ENCODE measurements at places on chromosomes 3 and 15. TPM values are rescaled to one million over a fixed set of nuclear protein-coding genes. Genes with fewer than 3 reads are reported as not detected.

The GADL1 gene
- total RNA-seq = not detected

The C3orf20 gene
- not detected for total RNA-seq

The BNC1 gene
- total RNA-seq = not detected

The STRIT1 gene
- total RNA-seq = not detected

The IGSF11 gene
- 0.09 TPM for total RNA-seq

DNA sequence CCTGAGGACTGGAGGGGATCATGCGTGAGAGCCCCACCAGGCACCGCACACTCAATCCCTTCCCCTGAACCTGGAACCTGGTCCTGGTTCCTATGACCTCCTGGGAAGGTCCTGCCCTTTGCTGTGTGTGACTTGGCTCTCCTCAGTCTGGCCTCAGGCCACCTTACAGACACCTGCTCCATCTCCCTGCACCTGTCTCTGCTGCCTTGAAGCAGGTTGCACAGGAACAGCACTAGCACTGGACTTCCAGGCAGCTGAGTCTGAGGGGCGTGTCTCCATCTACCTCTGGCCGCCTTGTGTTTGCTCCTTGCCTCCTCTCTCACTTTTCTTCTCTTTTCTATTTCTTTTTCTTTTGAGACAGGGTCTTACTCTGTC is 15.4 kb downstream of the PSTPIP1 start:
- DNase-seq = no peak

All from activated CD4-positive, alpha-beta T cell treated with anti-CD3 and anti-CD28 coated beads for 36 hours (primary cell).